ENCODE measurements at places on chromosomes 12 and 14.

DNA sequence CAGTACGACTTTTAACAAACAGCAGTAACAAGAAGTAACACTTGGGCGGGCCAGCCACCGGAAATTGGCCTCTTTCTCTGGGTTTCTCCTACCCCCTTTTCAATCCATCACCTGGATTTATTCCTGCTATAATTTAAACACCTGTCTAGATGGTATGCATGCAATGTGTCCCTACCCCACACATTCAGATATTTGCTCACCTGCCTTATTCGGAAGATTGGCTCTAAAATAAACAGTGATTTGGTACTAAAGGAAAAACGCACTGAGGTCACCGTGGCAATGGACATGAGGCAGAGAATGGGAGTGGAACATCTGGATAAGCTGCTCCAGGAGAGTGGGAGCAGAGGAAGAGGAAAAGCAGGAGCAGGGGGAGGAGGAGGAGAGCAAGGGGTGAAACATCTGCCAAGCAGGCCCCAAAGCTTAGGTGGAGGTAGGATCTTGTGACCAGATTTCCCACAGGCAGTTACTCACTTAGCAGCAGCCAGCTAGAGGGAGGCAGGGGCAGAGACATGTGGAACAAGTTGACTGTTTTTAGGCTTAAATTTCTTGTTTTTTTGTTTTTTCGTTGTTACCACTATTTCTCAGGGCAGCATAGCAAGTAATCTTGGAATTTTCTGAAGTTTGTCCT lies 150.9 kb downstream of the TTLL5 start:
- H3K4me3 ChIP-seq, result no peak overlapping the region
- DNase-seq, result no peak
- H3K27me3 ChIP-seq, result no peaks in the 10 kb centered on the region

GRCh38 chr12:90924406-90924805 lies 30.6 kb downstream of the CCER1 start:
- H3K27me3 ChIP-seq, result peaks cover 12% of the 10 kb centered on the region
- peaks cover 10% of the 10 kb centered on the region for H3K4me1 ChIP-seq
- no peak for DNase-seq
- peaks cover 10% of the 10 kb centered on the region for H3K36me3 ChIP-seq
- H3K27ac ChIP-seq, result no peak overlapping the region
- no peak overlapping the region for H3K4me3 ChIP-seq

- H3K4me1 ChIP-seq, result peaks cover 3% of the 10 kb centered on the region
- peaks cover 4% of the 10 kb centered on the region for H3K36me3 ChIP-seq
- no peak overlapping the region for H3K4me3 ChIP-seq
Measured at GRCh38 chr12:79776111-79776510, 85.3 kb upstream of the PAWR start.

DNA sequence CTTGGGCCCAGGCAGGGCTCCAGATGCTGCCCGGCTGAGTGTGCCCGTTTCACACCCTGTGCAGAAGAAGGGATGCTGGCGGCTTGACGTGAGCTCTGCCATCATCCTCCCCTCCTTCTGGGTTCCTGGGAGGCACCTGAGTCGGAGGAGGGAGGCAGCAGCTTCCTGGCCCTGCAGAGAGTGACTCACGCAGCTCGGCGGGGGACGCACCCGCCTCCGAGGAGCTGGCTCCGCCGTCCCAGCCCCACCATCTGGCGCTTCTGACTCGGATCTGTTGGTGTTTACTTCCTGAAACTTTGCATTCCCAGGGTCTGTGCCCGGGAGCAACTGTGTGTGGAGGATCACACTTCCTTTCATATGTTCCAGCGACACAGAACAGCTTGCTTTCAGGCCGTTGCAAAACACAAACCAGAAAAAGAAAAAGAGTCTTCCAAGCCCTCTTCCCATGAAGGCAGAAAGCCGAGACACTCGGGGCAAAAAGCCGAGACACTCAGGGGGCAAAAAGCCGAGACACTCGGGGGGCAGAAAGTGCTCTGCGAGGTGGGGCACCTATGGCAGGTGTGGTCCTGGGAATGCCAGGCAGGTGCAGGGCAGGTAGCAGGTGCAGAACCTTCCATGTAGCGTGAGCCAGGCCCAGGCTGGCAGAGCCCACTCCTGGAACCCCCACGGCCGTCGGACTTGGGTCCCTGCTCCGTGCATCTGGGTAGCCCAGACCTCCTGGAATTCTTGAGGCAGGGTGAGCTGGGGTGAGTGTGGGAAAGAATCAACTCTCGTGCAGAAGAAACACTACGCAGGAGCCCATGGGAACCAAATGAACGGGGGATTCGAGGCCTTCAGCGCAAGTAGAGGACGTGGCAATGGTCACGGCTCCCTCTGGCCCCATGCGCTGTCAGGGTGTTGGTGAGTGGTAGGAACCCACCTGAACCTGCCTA lies 27.6 kb upstream of the GALNT9 start:
- no peak overlapping the region for H3K27ac ChIP-seq
- no peak overlapping the region for H3K4me3 ChIP-seq
- H3K27me3 ChIP-seq, result peaks cover 38% of the 10 kb centered on the region
- H3K36me3 ChIP-seq, result no peaks in the 10 kb centered on the region
- H3K4me1 ChIP-seq, result no peaks in the 10 kb centered on the region

GRCh38 chr14:38070061-38070588 lies 137.6 kb upstream of the SSTR1 start:
- no peak overlapping the region for H3K4me3 ChIP-seq
- H3K4me1 ChIP-seq, result no peaks in the 10 kb centered on the region
- H3K36me3 ChIP-seq, result no peaks in the 10 kb centered on the region
- no peaks in the 10 kb centered on the region for H3K27me3 ChIP-seq
- no peak for DNase-seq

DNA sequence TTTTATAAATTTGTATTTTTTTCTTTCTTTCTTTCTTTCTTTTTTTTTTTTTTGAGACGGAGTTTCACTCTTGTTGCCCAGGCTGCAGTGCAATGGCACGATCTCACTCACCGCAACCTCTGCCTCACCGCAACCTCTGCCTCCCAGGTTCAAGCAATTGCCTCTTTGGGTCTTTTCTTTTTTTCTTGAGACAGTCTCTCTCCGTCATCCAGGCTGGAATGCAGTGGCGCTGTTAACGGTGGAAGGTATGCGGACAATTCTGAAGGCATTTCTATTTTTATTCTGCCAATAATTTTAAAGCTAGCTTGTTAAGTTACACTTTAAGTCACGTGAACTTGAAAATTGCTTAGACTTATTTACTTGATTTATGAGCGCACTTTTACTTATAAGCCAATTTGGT lies 8.8 kb upstream of the PHC1 start:
- H3K4me3 ChIP-seq, result no peak overlapping the region
- H3K4me1 ChIP-seq, result peaks cover 4% of the 10 kb centered on the region
- H3K27me3 ChIP-seq, result no peaks in the 10 kb centered on the region
- peak overlapping the region; percentile 31 for H3K27ac ChIP-seq
- H3K36me3 ChIP-seq, result no peaks in the 10 kb centered on the region

- no peak overlapping the region for H3K27ac ChIP-seq
- peaks cover 7% of the 10 kb centered on the region for H3K4me1 ChIP-seq
- H3K27me3 ChIP-seq, result peaks cover 30% of the 10 kb centered on the region
- no peaks in the 10 kb centered on the region for H3K36me3 ChIP-seq
- H3K4me3 ChIP-seq, result no peak overlapping the region
Measured at GRCh38 chr12:5648692-5649359, 216.9 kb downstream of the NTF3 start.

GRCh38 chr12:78645956-78646355 lies 218.6 kb upstream of the SYT1 start:
- H3K4me1 ChIP-seq, result peaks cover 3% of the 10 kb centered on the region
- H3K27me3 ChIP-seq, result no peaks in the 10 kb centered on the region
- no peak for DNase-seq
- no peak overlapping the region for H3K4me3 ChIP-seq

- H3K36me3 ChIP-seq, result no peaks in the 10 kb centered on the region
- H3K4me1 ChIP-seq, result peaks cover 23% of the 10 kb centered on the region
- H3K27me3 ChIP-seq, result peaks cover 28% of the 10 kb centered on the region
- H3K4me3 ChIP-seq, result no peak overlapping the region
Measured at GRCh38 chr14:65329911-65330310, 82.6 kb upstream of the FUT8 start.

GRCh38 chr12:4117386-4118016 lies 156.1 kb upstream of the CCND2 start:
- H3K36me3 ChIP-seq, result no peaks in the 10 kb centered on the region
- H3K27me3 ChIP-seq, result peaks cover 53% of the 10 kb centered on the region
- DNase-seq, result no peak
- no peak overlapping the region for H3K4me3 ChIP-seq

- H3K4me1 ChIP-seq, result no peaks in the 10 kb centered on the region
- DNase-seq, result no peak
- H3K4me3 ChIP-seq, result no peak overlapping the region
Measured at GRCh38 chr12:50894241-50894640, 51.5 kb downstream of the TMPRSS12 start.

GRCh38 chr12:127268706-127269425 lies 998.1 kb upstream of the TMEM132C start:
- H3K36me3 ChIP-seq, result no peaks in the 10 kb centered on the region

DNA sequence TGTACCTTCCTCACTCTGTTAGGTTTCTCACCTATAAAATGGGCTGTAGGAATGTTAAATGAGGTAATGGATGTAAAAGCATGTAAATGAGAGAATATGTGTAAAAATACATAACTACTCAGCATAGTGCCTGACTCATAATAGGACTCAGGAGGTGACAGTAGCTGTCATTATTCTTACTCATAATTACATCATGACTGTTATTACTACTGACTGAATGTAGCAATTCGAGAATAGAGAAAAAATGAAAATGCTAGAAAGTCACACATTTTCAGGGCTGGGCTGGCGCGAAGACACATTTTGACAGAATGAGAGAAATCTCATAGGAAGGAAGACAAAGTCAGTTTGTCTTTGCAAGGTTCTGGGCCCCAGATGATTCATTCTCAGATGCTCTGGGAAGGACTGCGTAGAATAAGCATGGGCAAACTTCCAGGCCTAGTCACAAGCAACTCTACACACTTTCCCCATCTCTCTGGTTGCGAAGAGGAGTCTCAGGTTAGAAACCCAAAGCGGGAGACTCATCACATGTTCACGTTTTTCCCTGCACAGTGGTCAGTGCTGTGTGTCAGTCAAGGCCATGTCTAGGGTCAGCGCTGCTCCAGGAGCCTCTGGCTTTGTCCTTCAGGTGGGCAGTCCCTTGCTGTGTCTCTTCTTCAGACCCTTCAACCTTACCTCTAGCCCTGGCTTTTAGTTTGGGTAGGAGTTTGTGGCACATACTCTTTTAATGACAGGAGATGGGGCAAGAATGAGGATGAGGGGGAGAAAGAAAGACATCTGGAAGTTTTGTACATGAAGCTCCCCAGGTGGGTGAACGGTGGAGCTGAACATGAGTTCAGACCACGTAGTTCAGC lies 8.4 kb downstream of the GPRC5A start:
- no peak for DNase-seq
- H3K27me3 ChIP-seq, result peaks cover 14% of the 10 kb centered on the region
- no peaks in the 10 kb centered on the region for H3K36me3 ChIP-seq
- no peak overlapping the region for H3K4me3 ChIP-seq
- H3K4me1 ChIP-seq, result peaks cover 1% of the 10 kb centered on the region

- peaks cover 11% of the 10 kb centered on the region for H3K27me3 ChIP-seq
- no peaks in the 10 kb centered on the region for H3K4me1 ChIP-seq
- H3K36me3 ChIP-seq, result no peaks in the 10 kb centered on the region
- no peak overlapping the region for H3K4me3 ChIP-seq
- H3K27ac ChIP-seq, result no peak overlapping the region
Measured at GRCh38 chr12:5785601-5786000, 159.5 kb downstream of the ANO2 start.

DNA sequence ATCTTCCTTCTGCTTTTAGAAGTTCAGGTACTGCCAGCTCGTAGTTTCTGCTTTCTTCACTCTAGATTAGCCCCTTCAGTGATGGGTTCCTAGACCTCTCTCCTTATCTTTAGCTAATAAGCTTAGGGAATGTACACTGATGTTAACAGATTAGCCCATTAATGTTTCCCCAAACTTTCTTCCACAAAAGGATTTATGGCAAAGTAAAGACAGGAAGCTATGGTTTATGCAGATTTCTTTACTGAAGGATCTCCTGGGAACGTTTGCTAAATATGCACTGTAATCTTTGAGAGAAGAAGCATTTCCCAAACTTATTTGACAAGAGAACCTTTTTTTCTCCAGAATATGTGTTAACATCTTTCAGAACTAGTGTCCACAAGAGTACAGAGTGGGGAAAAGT lies 4.2 kb downstream of the SOCS4 start:
- H3K36me3 ChIP-seq, result peaks cover 7% of the 10 kb centered on the region
- no peak for DNase-seq
- H3K4me3 ChIP-seq, result no peak overlapping the region
- peaks cover 27% of the 10 kb centered on the region for H3K4me1 ChIP-seq
- H3K27me3 ChIP-seq, result no peaks in the 10 kb centered on the region

DNA sequence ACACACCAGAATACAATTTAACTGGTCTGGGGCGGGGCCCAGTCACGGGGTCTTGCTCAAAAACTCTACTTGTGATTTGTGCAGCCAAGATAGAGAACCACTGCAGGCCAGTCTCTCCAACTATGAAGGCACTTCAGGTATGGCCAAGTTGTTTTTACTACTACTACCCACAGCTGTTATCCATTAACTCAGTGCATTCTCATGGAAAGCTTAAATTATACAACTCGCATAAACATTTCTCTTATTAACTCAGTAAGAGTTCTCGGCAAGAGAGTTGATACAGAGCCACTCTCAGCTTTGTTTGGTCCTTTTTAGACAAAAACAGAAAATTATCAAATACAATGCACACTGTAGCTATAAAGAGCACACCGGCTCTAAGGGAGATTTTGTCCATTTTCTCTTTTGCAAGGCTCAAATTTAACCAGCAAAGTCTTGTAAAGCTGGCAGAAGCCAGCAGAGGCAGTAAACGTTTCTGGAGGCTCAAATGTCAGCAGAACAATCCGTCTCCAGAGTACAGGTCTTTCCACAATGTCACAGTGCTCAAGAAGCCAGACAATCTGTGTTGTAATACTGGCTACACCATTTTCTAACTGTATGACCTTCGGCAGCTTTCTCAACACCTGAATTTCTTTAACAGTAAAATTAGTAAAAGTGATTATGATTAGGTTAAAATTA lies 85.9 kb downstream of the PTGER2 start:
- no peak overlapping the region for H3K27ac ChIP-seq
- H3K27me3 ChIP-seq, result no peaks in the 10 kb centered on the region
- no peak overlapping the region for H3K4me3 ChIP-seq
- no peak for DNase-seq
- peaks cover 7% of the 10 kb centered on the region for H3K4me1 ChIP-seq

DNA sequence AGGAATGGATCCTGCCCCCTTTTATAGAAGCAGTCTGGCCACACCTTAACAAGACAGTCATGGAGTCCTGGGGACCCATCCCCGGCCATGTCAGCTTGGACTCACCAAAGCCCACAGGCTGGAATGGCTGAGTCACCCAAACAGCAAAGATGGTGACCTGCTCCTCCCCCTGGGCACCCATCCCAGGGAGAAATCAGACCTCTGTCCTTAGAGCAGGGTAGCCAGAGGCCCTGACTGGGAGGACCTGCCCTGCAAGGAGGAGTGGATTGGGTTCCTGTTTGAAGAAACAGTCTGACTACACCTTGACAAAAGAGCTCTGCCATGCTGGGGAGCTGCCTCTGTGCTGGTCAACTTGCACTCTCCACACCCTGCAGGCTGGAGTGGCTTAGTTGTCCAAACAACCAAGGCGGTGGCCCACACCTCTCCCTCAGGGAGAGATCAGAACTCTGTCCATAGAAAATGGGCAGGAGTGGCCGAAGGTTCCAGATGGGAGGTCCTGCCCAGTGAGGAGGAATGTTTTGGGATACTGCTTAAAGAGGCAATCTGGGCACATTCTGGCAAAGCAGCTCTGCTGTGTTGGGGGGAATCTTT lies 16.6 kb downstream of the MGP start:
- DNase-seq, result no peak
- no peaks in the 10 kb centered on the region for H3K27me3 ChIP-seq
- no peaks in the 10 kb centered on the region for H3K4me1 ChIP-seq
- no peaks in the 10 kb centered on the region for H3K36me3 ChIP-seq

- no peak for DNase-seq
- H3K27me3 ChIP-seq, result peaks cover 11% of the 10 kb centered on the region
- H3K27ac ChIP-seq, result no peak overlapping the region
- H3K36me3 ChIP-seq, result no peaks in the 10 kb centered on the region
- H3K4me3 ChIP-seq, result no peak overlapping the region
Measured at GRCh38 chr12:67424784-67425183, 155.6 kb downstream of the CAND1 start.

All from progenitor cell of endocrine pancreas (in vitro differentiated cells).